ENCODE measurements at places on chromosomes 5 and 9. TPM values are rescaled to one million over a fixed set of nuclear protein-coding genes. Genes with fewer than 3 reads are reported as not detected.

- DNase-seq = no peak
- no peaks in the 10 kb centered on the region for H3K36me3 ChIP-seq
- peaks cover 2% of the 10 kb centered on the region for H3K27me3 ChIP-seq
- peak overlapping the region; percentile 53 for H3K27ac ChIP-seq
Measured at GRCh38 chr5:142053426-142054151, 40.8 kb upstream of the GNPDA1 start.

GRCh38 chr5:133249593-133249992, 197.8 kb downstream of the HSPA4 start:
- H3K4me1 ChIP-seq = peaks cover 5% of the 10 kb centered on the region
- H3K4me3 ChIP-seq = no peak overlapping the region
- H3K27me3 ChIP-seq = no peaks in the 10 kb centered on the region
- no peaks in the 10 kb centered on the region for H3K36me3 ChIP-seq
- DNase-seq = no peak
- H3K27ac ChIP-seq = no peak overlapping the region

- DNase-seq = no peak
- H3K4me1 ChIP-seq = peaks cover 4% of the 10 kb centered on the region
- H3K27me3 ChIP-seq = peaks cover 2% of the 10 kb centered on the region
- H3K27ac ChIP-seq = no peak overlapping the region
- H3K36me3 ChIP-seq = peaks cover 2% of the 10 kb centered on the region
Measured at GRCh38 chr5:54581831-54582548, 64.4 kb downstream of the SNX18 start.

- no peak overlapping the region for H3K27ac ChIP-seq
- peaks cover 21% of the 10 kb centered on the region for H3K4me1 ChIP-seq
- peaks cover 23% of the 10 kb centered on the region for H3K36me3 ChIP-seq
Measured at GRCh38 chr9:112252194-112252593, 77.1 kb upstream of the SUSD1 start.

The DNAI1 gene
- total RNA-seq = 0.18 TPM
